ENCODE measurements at places on chromosomes 7 and 10.

DNA sequence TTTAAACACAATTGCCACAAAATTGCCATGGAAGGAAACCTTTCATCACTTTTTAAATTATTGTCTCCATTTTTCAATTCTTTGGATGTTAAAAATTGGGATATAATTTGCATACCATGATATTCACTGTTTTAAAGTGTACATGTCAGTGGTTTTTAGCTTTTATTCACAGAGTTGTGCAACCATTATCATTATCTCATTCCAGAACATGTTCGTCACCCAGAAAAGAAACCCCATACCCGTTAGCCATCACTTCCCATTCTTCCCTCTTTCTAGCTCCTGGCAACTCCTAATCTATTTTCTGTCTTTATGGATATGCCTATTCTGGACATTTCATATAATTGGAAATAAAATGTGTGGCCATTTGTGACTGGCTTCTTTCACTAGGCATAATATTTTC, 260.3 kb upstream of the FERD3L start:
- H3K27me3 ChIP-seq: no peaks in the 10 kb centered on the region
- peak overlapping the region; percentile 56 for H3K4me3 ChIP-seq
- no peaks in the 10 kb centered on the region for H3K36me3 ChIP-seq
- peak overlapping the region; percentile 79 for H3K27ac ChIP-seq
- peak; percentile 72 for DNase-seq

GRCh38 chr10:73816917-73817729, 5.7 kb upstream of the NDST2 start:
- peak overlapping the region; percentile 51 for H3K27ac ChIP-seq
- no peak overlapping the region for H3K4me3 ChIP-seq
- 0 out of 2 replicates have a peak, but pooled peaks cover 5% of the 10 kb centered on the region for H3K36me3 ChIP-seq
- H3K4me1 ChIP-seq: peaks cover 23% of the 10 kb centered on the region
- no peaks in the 10 kb centered on the region for H3K27me3 ChIP-seq
- DNase-seq: no peak

DNA sequence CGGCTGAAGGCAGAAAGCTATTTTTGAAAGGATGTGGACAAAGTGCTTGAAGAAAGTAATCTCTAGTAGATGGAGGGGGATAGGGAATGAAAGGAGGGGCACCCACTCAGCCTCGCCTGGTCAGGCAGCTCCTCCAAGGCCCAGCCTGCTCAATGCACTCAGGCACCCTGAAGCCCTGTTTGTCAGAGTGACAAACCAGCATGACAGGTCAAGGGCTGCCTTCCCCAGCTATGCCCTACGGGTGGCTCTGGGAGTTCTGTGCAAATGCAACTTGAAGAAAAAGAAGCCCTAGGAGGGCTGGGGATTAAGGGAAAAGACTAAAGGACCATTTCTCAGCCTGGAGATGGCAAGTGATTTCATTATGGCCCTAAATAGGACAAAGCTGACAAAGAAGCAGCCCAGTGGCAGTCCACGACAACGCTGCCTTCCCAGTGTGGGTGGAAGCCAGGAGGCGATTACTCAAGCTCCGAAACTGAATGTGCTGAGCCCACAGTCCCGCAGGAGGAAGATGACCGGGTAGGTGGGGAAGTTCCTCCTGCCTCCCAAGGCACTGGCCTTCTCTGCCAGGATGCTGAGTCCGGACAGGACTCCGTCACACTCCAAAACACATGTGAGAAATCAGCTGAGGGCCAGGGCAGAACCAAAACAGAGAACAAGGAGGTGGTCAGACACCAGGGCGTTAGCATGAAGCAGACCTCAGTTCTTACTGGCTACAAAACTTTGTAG, 16.3 kb downstream of the LIPA start:
- H3K4me1 ChIP-seq: peaks cover 15% of the 10 kb centered on the region
- DNase-seq: peak; percentile 85
- peak overlapping the region; percentile 71 for H3K27ac ChIP-seq
- peak overlapping the region; percentile 30 for H3K4me3 ChIP-seq
- H3K36me3 ChIP-seq: peaks cover 4% of the 10 kb centered on the region

- no peak overlapping the region for H3K27ac ChIP-seq
- no peak overlapping the region for H3K4me3 ChIP-seq
- peak; percentile 26 for DNase-seq
- no peaks in the 10 kb centered on the region for H3K4me1 ChIP-seq
Observed at GRCh38 chr7:78039790-78040776, 241.5 kb downstream of the PHTF2 start.

GRCh38 chr10:25076506-25077177, 60.2 kb downstream of the THNSL1 start:
- no peaks in the 10 kb centered on the region for H3K36me3 ChIP-seq
- no peak overlapping the region for H3K4me3 ChIP-seq
- peak; percentile 9 for DNase-seq

GRCh38 chr10:28778524-28778923, 101.2 kb downstream of the BAMBI start:
- H3K27me3 ChIP-seq: no peaks in the 10 kb centered on the region
- no peaks in the 10 kb centered on the region for H3K4me1 ChIP-seq
- DNase-seq: no peak
- H3K36me3 ChIP-seq: no peaks in the 10 kb centered on the region
- no peak overlapping the region for H3K27ac ChIP-seq

DNA sequence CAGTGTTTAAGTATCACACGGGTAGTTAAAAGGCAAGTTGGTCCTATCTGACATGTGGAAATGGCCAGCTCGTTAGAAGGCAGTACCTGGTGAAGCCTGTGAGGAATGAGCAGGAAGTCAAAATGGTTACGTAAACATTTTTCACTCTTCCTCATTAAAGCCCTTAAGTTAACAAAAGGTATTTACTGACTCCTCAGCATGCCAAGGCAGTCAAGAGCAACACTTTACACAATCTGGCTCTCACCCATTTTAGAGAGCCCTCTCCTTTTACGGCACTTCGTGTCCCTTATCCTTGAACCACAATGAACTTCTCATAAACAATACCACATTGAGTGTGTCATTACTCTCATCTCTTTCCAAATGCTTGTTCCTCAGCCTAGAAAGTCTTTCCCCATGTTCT, 11.0 kb upstream of the RSBN1L start:
- H3K27me3 ChIP-seq: no peaks in the 10 kb centered on the region
- H3K4me1 ChIP-seq: peaks cover 22% of the 10 kb centered on the region
- H3K4me3 ChIP-seq: no peak overlapping the region
- H3K27ac ChIP-seq: no peak overlapping the region

- H3K27me3 ChIP-seq: no peaks in the 10 kb centered on the region
- peaks cover 5% of the 10 kb centered on the region for H3K36me3 ChIP-seq
- H3K4me1 ChIP-seq: no peaks in the 10 kb centered on the region
- H3K4me3 ChIP-seq: no peak overlapping the region
- H3K27ac ChIP-seq: no peak overlapping the region
Observed at GRCh38 chr10:48330269-48330668, 23.8 kb downstream of the MAPK8 start.

DNA sequence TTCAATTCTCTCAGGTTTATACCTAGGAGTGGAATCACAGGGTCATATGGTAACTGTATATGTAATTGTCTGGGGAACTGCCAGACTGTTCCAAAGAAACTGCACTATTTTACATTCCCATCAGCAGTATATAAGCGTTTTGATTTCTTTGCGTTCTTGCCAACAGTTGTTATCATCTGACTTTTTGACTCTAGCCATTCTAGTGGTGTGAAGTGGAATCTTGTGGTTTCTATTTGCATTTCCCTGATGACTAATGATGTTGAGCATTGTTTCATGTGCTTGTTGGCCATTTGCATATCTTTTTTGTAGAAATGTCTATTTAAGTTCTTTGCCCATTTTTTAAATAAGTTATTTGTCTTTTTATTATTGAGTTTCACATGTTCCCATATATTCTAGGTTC, 44.3 kb upstream of the ZC3HAV1 start:
- no peak overlapping the region for H3K27ac ChIP-seq
- H3K4me1 ChIP-seq: no peaks in the 10 kb centered on the region
- peak; percentile 15 for DNase-seq
- 0 out of 2 replicates have a peak, but pooled peaks cover under 1% of the 10 kb centered on the region for H3K36me3 ChIP-seq
- no peaks in the 10 kb centered on the region for H3K27me3 ChIP-seq
- no peak overlapping the region for H3K4me3 ChIP-seq

GRCh38 chr10:32891261-32891660, 66.8 kb downstream of the ITGB1 start:
- H3K27ac ChIP-seq: no peak overlapping the region
- DNase-seq: no peak
- no peak overlapping the region for H3K4me3 ChIP-seq
- H3K27me3 ChIP-seq: no peaks in the 10 kb centered on the region

DNA sequence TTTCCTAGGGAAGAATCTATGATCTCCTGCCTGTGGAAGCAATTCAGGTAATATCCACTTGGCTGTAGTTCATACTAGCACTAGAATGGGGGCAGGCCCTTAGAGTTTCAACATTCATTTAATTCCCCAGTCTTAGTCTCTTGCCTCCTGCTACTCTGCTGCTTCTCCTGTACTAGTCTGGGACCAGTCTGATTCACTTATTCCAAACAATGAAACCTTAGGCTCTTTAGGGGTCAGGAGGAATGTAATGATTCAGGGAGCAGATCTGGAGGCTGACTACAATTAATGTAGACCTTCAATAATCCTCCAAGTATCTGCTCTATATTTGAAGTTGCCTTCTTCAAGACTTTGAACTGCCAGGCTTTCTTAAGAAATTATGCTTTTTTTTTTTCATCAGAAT, 101.8 kb downstream of the GNAT3 start:
- peak overlapping the region; percentile 24 for H3K27ac ChIP-seq
- H3K27me3 ChIP-seq: no peaks in the 10 kb centered on the region
- peaks cover 31% of the 10 kb centered on the region for H3K4me1 ChIP-seq
- H3K36me3 ChIP-seq: no peaks in the 10 kb centered on the region
- no peak overlapping the region for H3K4me3 ChIP-seq

DNA sequence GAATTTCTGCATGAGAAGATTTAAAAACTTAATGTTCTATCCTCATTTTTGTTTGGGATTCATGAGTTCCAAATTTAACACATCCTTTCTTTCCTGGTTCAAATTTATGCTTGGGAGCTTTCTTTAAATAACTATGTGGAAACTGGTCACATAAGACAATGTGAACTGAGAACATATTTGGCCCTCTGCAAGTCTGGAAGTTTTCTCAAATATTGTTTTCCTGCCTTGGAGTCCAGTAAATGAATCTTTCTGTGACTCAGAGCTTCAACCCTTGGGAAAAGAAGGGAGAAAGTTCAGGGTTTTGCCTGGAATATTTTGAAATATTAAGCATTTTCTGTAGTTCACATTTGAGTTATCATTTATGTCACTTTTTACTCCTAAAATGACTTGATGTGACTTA, 559.0 kb upstream of the NRP1 start:
- no peak overlapping the region for H3K4me3 ChIP-seq
- H3K27me3 ChIP-seq: no peaks in the 10 kb centered on the region
- 0 out of 2 replicates have a peak, but pooled peaks cover 5% of the 10 kb centered on the region for H3K4me1 ChIP-seq
- DNase-seq: peak; percentile 23
- H3K36me3 ChIP-seq: no peaks in the 10 kb centered on the region
- H3K27ac ChIP-seq: no peak overlapping the region

DNA sequence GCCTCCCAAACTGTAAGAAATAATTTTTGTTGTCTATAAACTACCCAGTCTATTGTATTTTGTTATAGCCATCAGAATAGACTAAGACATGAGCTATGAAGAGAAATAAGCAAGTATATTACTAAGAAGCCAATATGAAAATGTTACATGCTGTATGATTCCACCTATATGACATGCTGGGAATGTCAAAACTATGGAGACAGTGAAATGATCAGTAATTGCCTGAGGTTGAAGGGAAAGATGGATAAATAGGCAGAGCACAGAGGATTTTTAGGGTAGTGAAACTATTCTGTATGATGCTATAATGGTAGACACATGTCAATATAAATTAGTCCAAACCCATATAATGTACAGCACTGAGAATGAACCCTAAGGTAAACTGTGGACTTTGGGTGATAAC, 261.3 kb upstream of the PCDH15 start:
- no peak overlapping the region for H3K4me3 ChIP-seq
- no peaks in the 10 kb centered on the region for H3K36me3 ChIP-seq

All from GM23248 (cell line).